ENCODE measurements at places on chromosomes 4 and X.
A peak's percentile ranks its signal among the peaks of the same experiment; 100 is the strongest.

DNA sequence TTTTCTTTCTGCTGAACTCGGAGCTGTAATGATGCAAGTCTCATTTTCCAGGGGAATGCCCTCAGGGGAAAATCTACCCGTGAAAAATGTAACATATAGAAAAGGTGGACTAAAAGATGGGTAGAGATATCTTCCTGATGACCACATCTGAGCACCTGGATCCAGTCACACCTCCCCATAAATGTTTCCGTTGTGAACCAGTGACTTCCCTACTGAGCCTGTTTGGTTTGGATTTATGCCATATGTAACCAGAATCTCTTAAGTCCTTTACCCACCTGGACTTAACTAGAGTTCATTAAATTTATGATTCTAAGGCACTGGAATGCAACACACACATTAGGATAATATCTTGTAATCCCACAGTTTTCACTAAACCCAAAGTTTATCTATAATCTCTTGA is 171.1 kb downstream of the ZNF330 start:
- DNase-seq: peak; percentile 70

GRCh38 chr4:145281951-145282350 is 101.6 kb upstream of the OTUD4 start:
- DNase-seq: no peak

- DNase-seq: no peak
These were observed 45.1 kb upstream of the LAMP2 start for GRCh38 chrX:120514236-120514635.

DNA sequence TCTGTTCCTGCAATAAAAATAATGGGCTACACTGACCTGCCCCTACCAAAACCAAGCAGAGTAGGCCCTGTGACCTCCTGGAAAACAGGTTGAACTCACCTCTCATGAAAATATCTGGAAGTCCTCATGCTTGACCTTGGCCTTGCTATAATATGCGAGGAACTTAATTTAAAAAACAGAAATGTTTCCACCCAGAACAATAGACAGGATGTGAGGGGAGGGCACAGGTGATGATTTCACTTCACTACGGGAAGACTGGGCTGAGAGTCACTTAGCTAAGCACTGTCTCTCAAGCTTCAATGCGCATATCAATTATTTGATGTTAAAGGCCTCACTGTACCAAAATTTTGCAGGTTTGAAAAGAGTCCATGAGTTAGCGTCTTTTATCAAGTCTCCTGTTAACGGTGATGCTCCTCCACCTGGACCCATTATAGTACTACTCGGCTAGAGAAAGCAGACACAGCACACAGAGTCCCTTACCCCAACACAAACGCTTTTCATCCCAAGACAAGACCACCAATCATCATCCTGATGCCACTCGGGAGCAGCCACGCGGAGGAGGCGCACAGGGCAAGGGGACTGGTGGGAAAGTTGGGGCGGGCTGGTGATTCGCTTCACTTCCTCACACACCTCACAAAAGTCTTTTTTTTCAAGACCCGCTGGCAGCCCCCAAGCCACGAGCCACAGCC is 25.9 kb downstream of the ZNF721 start:
- no peak for DNase-seq

- no peak for DNase-seq
These were observed 65.3 kb downstream of the RHOH start for GRCh38 chr4:40262077-40262528.

DNA sequence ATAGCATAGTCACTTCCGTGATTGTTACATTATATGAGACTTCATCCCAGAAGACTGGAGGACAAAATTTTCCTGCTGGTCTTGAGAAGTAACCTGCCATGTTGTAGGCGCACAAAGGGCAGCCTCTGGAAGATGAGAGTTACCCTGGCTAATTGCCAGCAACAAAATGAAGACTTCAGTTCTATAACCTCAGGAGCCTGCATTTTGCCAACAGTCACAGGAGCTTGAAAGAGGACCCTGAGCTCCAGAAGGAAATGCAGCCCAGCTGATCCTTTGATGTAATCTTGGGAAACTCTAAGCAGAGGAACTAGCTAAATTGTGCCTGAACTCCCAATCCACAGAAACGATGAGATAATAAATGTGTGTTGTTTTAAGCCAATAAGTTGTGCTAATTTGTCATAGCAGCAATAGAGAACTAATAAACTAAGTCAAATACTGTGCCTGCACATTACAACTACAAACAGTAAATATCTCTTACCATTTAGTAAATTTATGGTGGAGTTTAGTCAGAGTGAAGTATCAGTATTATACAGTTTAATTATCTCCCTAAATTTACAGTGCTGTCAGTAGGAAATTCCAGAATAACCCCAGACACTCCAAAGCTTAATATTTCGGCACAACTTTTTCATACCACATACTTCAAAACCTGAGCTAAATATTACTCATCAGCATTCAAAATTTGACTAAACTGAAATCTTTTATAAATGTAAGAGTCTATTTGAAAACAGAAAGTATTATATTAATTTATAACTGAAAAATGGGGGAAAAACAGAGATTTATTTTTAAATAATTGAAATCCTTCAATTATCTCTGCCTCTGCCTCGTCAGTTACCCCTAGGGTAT is 90.1 kb upstream of the MAPK10 start:
- no peak for DNase-seq

DNA sequence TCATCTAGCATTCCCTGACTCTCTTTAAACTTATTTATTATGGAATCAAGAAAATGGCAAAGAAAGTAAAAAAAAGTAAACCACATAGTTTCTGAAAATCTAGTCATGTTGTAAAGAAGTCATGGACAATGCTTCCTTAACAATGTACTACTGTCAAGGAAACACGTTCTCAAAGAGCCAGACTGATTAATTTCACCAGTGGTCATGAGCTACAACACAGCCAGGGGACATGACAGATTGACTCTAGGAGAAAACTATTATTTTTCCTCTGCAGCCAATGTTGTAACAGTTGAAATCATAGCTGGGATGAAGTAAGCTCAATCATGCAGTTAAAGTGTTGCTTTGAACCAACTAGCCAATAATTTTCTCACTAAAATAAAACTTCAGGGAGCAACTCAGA is 109.2 kb downstream of the MAPK10 start:
- no peak for DNase-seq

- DNase-seq: no peak
These were observed 131.2 kb upstream of the STX18 start for GRCh38 chr4:4673070-4673469.

- peak; percentile 75 for DNase-seq
These were observed 97.4 kb downstream of the RASL11B start for GRCh38 chr4:52959541-52959940.

- DNase-seq: no peak
These were observed 96.5 kb downstream of the ASB9 start for GRCh38 chrX:15173411-15173810.

DNA sequence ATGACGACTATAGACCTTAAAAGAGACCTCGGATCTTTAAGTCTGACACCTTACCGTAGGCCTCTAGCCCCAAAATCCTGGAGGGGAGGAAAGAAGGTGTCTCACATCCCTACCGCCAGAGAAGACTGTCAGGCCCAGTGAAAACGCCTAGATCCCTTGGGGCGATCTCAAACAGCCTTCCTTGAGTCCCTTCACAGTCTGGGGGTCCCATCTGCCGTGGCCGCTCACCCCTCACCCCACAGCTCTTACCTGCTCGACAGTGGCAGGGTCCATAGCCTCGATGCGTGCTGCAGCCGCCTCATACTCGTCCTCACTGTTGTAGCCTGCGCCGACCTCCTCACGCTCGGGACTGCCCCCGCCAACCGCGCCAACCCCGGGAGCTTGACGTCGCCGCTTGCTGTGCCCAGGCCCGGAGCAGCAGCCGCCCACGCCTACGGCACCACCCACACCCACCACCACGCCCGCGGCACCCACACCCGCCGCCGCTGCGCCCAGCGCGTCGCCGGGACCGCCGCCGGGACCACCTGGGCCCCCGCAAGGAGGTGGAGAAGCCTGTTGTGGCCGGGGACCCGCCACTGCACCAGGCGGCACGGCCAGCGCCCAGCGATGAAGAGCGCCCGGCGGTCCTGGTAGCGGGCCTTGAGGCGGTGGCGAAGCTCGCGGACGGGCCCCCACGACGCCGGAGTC is 536 bp downstream of the OTUD5 start:
- no peak for DNase-seq

DNA sequence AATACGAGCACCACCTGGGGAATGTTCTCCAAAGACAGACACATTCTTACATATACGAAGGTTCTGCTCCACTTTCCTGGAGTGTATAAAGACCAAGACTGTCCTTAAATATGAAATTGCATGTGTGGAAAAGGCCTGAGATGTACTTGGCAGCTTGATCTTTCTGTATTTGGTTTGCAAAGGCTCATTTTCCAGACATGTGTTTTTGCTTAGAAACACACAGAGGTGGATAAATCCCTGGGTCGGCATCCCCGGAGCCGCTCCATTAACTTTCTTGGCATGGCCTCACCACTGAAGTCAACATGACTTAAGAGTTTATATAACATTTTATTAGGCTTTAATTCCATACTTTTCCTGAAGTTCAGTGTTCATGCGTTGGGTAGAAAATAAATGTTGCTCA is 239.4 kb downstream of the LDB2 start:
- DNase-seq: peak; percentile 55

DNA sequence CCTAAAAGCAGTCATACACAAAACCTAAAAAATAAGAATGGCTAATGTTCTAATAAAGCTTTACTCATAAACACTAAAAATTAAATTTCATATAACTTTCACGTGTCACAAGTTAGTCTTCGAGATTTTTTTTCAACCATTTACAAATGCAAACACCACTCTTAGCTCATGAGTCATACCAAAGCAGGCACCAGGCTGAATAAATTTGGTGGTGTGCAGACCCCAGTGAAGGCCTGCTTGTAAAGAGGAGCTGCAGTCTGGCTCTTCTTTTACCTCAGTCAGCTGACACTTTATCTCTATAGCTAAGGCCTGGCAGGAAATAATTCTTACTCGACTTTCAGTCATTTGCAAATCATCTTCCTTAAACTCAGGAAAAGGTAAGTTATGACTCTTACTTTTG is 37.4 kb downstream of the CLOCK start:
- DNase-seq: no peak

GRCh38 chr4:184885602-184886001 is 59.8 kb upstream of the ACSL1 start:
- DNase-seq: no peak

DNA sequence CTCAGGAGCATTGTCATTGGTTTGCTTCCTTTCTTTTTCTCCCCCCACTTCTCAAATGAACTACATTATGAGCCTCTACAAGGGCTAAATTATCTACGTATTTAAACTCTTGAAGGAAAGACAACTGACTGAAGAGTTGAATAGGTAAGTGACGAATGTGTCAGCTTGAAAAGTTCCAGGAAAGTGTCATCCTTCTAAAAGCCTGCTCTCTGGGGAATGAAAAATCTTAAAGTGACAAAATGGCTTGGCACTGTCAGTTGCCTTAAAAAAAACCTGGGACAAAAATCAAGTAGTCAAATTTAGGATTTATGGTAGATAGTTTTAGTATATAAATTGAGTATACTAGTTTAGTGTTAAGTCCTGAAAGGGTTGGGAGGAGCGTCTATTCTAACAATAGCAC is 173.9 kb upstream of the NDP start:
- DNase-seq: no peak

GRCh38 chr4:182228991-182229577 is 14.1 kb upstream of the TENM3 start:
- no peak for DNase-seq

GRCh38 chr4:168852933-168853713 is 156.9 kb downstream of the CBR4 start:
- DNase-seq: no peak

DNA sequence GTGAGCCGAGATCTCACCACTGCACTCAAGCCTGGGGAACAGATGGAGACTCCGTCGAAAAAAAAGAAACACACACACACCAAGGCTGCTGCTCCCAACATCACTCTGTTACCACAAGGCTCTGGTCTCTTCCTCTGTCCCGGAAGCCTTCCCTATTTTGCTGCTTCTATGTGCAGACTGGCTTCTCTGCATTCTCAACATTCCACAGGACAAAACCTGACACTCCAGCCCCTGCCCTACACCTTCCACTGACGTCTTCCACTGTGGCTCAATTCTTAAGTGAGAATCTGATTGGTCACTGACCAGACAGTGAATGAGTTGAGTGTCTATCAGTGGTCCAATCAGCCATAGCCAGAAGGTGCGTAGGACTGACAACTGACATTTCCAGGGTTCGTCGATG is 5.9 kb downstream of the ODAPH start:
- DNase-seq: no peak

GRCh38 chr4:102428122-102428521 is 73.0 kb upstream of the NFKB1 start:
- no peak for DNase-seq

GRCh38 chr4:147299205-147299604 is 181.7 kb upstream of the EDNRA start:
- no peak for DNase-seq

DNA sequence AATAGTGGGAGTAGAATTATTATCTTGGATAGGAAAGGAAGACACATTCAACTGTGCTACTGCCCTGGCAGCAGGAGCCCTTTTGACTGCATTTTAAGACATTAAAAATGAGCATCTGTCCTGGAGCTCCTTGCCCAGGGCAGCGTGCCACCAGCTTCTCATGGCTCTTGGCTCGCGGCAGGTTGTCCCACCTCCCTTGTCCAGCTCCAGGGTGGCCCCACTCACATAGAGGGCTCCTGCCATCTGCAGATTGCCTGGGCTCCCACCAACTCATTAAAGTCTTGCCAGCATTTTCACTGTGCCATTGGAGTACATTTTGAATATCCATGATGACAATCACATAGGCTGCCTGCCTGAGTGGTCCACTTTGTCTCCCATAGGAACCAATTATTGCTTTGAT is 27.0 kb downstream of the CLCN4 start:
- no peak for DNase-seq

GRCh38 chr4:173763389-173763788 is 233.4 kb upstream of the HAND2 start:
- no peak for DNase-seq

DNA sequence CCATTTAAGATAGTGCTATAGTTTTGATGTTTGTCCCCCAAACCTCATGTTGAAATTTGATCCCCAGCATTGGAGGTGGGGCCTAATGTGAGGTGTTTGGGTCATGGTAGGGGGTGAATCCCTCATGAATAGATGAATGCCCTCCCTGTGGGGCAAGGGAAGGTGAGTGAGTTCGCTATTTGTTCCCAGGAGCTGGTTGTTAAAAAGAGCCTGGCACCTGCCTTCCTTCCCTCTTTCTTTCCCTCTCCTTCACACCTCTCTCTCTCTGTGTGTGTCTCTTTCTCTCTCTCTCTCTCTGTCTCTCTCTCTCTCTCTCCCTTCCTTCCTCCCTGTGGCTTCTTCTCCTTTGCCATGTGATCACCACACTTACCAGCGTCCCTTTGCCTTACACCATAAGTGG is 160.7 kb downstream of the AASDH start:
- no peak for DNase-seq

GRCh38 chr4:85274955-85275354 is 200.0 kb upstream of the ARHGAP24 start:
- DNase-seq: no peak

DNA sequence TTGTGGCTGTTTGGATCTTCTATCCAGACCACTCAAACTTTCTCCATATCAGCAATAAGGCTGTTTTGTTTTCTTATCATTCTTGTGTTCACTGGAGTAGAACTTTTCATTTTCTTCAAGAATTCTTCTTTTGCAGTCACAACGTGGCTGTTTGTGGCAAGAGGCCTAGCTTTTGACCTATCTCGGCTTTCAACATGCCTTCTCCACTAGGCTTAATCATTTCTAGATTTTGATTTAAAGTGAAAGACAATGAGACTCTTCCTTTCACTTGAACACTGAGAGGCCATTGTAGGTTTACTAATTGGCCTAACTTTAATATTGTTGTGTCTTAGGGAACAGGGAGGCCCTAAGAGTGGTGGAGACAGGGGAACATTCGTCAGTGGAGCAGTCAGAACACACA is 19.1 kb downstream of the FGF2 start:
- DNase-seq: no peak

- no peak for DNase-seq
These were observed 1037.9 kb upstream of the AGA start for GRCh38 chr4:178480105-178480504.
